ENCODE measurements at places on chromosomes 12 and 14.

- no peak for DNase-seq
Observed at GRCh38 chr12:15863372-15863771, 18.8 kb upstream of the STRAP start.

- DNase-seq = no peak
Observed at GRCh38 chr12:58712976-58713375, 207.3 kb downstream of the LRIG3 start.

DNA sequence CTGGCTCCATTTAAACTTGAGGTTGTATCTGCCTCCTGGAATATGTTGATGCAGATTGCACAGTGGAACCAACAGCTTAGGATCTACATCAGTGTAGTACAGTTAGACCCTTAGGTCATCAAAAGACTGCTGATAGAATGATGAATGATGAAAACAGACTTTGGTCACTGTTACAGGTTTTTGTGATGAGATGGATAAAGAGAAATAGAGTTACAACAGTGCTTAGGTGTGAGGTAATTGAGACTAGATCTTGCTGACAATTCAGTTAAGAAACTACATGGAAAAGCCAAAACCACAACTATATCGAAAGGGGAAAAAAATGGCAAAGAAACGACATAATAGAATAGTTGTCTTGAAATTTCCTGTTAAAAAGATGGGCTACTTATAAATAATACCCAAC, 145.7 kb upstream of the LMNTD1 start:
- no peak for DNase-seq

DNA sequence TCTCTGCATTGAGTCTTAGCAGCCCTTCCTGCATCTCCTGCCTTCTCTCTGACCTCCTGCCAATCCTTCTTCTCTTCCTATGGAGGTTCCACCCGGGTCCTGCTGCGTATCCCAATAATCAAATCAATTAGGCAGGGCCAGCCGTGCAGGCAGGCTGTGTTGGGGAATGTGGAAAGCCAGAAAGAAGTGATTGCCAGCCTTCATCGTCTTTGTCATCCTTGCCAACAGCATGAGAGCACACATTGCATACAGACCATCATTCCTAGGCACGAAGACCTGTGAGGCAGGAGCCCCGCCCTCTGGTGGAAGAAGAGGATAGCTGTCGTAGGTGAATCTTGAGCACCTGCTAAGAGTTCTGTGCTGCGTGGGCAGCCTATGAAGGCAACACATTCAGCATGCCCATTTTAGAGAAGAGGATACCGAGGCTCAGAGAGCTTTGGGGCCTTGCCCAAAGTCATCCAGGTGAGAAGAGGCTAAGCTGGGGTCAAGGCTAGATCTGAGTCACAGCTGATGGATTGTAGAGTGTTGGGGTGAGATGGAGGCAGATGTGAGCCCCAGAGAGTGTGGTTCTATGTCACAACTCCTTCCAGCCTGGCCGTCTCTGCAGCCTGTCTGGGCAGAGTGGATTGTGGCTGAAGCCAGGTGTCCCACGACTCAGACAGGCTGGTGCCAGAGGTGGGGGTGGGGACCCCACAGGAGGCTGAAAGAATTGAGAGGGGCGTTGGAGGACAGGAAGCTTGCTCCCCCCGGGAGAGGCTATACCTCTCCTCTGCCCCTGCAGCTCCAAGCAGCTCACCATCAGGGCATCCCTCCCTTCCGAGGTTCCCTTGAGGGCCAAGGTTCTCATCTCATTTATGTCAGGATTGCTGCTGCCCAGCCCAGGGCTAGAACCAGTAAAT, 12.7 kb downstream of the C14orf132 start:
- no peak for DNase-seq

- no peak for DNase-seq
Observed at GRCh38 chr14:93220509-93220908, 13.5 kb downstream of the UBR7 start.

DNA sequence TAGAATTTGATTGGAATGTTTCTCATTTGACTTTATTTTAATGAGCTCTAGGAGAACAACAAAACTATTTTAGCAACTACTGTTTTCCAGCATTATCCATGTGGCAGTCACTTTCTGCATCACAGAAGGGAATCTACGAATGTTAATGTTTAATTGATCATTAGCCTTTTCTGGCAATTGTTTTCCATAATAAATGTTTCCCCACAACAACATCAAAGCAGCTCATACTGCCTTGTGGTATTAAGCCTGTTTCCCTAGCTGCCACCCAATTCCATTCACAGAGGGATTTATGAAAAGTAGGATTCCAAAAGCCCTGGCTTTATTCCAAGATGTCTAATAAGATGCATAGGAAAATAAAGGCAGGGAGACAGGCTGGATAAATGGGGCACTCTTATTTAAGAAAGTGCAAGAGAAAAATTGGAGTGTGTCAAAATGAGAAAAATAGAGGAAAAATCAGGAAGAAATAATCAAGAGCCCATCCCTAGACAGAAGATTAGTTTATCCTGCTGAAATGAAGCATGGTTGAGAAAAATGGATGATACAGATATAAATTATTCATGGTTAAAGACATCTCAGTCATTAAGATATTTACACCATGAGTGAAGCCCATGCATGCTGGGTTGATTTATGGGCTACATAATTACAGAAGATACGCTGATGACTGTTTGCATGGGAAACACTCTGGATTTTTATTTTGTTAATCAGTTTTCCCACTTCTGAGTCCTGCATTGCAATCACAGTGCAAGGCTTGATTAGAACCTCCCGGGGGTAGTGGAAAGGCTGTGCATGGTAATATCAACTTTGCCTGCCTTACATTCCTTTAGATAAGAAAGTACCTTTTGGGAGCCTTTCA, 180.3 kb downstream of the HELB start:
- no peak for DNase-seq

GRCh38 chr14:87205811-87206210, 787.2 kb downstream of the GALC start:
- DNase-seq = no peak

DNA sequence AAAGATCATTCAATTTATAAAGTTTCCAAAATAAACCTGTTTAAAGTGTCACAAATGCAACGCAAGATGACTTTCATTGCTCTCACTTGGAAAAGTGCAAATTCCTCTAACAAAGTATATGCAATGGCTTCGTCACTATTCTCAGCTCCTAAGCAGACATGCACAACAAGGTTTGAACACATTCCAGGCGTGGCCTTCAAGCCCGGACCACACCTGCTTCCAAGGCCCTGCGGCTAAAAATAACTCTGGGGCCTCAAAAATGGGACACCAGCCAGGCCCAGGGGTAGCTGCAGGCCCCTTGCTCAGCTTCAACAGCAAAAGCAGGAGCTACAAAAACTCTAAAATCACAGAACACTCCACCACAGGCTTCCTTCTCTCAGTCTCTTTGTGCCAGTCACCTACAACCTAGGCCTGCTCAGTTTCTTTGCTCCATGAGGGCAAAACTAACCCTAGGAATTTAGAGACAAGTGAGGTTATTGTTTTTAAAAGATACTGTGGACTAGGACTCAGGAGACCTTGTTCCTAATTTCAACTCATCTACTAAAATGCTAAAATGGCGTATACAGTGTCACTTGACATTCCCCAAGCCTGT, 29.3 kb downstream of the DUSP16 start:
- no peak for DNase-seq

DNA sequence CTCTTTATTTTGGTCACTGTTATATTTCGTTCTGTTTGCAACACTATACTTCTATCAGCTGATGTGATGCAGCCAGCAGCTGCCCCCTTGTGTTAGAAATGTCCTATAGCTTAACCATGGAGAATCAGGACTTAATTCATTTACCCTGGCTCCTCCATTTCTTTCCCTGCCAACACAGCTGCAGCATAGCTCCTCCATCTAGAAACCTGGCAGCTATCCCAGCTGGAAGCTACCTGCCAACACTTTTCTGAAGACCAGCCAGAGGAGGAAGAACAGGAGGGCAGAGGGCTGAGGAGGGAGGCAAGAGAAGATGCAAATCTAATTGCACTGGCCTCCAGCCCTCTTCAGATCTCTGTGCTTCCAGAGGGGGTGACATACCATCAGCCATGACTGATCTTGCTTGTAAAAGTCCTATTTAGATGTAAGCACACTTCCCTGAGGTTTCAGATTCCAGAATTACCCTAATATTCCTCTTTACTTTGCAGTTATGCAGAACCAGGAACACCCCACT, 156.8 kb upstream of the TMEM260 start:
- peak; percentile 25 for DNase-seq

GRCh38 chr14:97878206-97878605, 1081.0 kb downstream of the VRK1 start:
- no peak for DNase-seq

- no peak for DNase-seq
Observed at GRCh38 chr12:122921917-122922316, 26.0 kb upstream of the VPS37B start.

DNA sequence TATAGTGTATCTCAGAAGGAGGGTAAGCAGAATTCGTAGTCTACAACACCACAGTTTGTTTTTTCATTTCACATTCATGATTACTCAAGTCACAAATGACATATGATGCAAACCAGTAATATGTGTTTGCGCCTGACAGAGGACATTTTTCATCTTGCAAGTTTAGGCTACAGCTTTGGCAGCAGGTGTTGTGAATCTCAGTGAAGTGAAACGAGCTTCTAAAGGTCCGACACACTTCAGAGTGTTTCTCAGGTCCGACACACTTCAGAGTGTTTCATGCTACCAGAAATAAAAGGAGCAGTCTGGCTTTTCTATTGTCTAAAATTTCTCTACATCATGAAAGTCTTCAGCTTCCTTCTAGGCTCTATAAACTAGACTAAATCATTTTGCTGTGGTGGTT, 22.7 kb downstream of the CLEC14A start:
- DNase-seq = no peak

DNA sequence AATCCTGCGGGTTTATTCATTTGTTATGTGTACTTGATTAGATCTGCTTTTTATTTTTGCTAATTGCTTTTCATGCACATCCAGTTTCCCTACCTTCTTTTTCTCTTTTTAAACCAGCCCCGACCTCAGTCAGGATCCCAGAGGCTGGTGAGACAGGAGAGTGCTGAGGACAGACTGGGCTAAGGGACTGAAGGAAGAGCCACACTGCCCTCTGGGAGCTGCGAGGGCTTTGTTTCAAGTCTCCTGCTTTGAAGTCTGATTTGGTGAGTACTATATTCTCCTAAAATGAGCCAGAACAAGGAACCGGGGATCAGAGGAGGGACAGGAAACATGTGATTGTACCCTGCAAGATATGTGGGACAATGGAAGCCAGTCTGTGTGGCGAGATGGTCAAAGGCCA, 23.9 kb downstream of the PRICKLE1 start:
- DNase-seq = no peak

DNA sequence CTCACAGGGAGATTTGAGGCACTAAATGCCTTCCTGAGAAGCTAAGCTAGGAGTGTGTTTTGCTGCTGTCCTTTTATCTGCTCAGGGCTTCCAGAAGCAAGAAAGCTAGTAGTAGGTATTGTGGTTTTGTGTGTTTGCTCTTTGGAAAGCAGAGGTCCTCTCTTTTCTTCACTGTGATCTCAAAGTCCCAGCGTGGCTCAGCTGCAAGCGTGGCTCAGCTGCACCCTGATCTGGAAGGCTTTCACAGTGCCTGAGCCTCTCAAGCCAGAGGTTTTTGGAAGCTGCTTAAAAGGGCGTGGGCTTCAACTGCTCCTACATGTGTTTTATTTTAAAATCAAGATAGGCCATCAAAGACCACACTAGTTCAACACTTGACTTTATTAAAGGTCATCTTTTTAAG, 337.4 kb upstream of the RGS6 start:
- DNase-seq = no peak

- peak; percentile 78 for DNase-seq
Observed at GRCh38 chr14:106308839-106309389, 782.5 kb downstream of the TMEM121 start.

DNA sequence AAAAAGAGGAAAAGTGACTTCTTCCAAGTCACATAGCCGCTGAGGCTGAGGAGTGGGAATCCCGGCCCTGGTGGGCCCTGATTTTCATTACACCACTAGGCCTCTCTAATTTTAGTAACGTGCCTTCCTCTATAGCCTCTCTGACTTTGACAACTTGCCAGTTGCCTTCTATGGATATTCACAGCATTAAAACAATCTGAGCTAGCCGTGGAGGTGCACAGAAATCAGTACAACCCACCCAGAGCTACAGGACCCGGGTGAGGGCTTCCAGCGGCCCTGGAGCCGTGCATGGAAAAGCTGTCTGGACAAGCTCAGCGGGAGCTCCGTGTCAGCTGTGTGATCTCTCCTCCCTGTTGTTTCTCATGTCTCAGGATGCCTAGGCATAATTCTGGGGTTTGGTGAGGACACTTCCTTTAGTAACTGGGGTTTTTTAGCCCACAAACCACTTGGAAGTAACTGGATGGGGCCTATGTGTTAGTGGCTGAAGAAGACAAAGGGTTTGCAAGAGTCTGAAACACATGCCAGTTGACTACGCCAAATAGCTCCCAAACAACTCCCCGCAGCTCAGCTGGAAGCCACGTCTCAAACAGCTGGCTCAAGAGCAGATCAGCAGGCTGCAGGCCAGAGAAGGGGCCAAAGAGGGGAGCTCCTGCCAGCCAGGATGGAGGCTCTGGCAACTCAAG, 53.0 kb downstream of the SSH1 start:
- DNase-seq = no peak

- DNase-seq = no peak
Observed at GRCh38 chr12:11839091-11839641, 189.7 kb downstream of the ETV6 start.

DNA sequence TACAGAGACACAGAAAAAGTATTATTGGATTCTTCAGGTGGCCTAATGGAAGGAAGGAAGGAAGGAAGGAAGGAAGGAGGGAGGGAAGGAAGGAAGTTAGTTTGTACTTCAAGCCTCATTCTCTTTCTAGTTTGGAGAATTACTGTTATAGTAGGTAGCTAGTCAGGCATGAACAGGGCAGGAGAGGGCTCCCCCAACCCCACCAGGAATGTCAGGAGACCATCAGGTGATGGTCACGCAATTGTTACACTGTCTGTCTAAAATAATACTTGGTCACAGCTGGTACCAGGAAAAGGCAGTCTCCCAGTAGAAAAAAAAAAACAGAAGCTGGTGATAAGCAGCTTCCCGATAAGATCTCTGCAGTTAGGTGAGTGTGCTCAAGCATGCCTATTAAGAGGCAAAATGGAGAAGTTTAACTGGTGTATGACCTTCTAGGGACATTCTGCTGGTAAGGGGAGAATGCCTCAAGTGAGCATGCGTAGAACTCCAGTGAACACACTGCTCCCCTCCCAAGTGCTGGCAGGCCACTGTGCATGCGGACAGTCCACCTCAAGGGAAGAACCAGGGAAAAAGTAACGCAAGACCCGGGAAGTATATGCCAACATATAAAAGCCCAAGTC, 358.4 kb upstream of the SOX5 start:
- DNase-seq = no peak

DNA sequence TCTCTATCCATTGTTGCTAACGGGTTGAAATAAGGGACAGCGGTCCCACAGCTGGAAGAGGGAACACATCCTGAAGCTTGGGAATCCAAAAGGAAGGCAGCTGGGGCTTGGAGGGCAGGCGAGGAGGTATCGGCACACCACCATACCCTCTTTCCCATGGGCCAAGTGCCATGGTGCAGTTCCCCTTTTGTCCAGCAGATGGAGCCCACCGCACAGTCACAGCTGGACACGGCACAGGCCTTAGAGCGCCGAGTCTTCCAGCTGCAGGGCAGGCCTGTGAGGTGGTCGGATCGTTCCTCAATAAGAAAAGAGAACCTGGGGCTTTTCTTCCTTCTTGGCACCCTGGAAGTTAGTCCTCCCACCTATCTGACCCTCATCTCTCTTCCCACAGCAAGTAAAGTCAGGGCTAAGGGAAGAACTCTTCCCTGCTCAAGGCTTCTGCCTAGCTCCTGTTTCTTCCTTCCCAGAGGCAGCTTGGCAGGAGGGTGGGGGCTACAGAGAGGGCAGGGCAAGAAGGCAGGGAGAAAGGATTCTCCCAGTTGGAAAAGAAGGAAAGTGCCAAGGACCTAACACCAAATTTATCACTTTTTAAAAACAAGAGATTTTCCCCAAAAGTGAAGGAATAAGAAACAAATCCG, 8.6 kb downstream of the PPP1R1A start:
- peak; percentile 80 for DNase-seq

All from CD4-positive, alpha-beta T cell treated with Interleukin-10 for 1 hour (primary cell).